ENCODE measurements at places on chromosomes 5 and 9.
A peak's percentile ranks its signal among the peaks of the same experiment; 100 is the strongest.

- DNase-seq: no peak
These were observed at the start of gene PHF24 for GRCh38 chr9:34957492-34958410. TSS of gene PHF24 (plus strand) at chr9:34958285. CDS start at chr9:34971299, 13,014 bp downstream.

- no peak for DNase-seq
These were observed 29.8 kb upstream of the SEC16A start for GRCh38 chr9:136512651-136513071.

DNA sequence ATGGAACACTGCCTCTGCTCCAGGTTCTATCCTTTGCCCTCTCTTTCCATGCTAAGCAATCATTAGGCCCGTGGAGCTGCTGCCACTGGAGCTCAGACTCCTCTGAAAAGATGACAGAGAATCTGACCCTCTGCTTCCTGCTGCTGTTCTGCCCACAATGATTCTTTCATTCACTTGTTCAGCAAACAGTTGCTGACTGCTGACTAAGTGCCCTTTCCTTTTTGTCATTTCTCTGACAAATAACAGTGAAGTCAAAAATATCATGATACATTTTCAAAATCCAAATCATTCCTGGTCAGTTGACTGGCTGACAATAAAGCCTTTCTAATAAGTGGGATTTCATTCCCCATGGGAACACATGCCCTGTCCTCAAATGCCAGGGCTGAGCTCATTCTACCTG, 110.1 kb downstream of the SIL1 start:
- DNase-seq: no peak

DNA sequence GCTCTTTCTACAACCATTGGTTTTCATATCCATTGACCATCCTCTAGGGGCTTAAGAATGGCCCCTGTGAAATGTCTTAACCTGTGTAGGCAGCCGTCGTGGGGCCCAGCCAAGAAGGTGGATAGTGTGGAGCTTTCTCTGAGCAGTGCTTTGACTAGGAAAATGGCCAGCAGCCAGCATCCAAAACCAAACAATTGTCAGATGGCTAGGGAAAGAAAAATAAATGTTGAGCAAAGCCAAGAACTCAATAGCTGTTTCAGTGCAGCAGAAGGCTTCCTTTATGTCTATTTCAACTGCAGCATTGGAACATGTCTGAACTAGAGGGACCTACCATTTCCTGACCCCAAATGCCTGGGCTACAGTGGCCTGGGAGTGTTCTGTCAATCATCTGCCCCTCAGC, 374.9 kb downstream of the TLE4 start:
- no peak for DNase-seq

DNA sequence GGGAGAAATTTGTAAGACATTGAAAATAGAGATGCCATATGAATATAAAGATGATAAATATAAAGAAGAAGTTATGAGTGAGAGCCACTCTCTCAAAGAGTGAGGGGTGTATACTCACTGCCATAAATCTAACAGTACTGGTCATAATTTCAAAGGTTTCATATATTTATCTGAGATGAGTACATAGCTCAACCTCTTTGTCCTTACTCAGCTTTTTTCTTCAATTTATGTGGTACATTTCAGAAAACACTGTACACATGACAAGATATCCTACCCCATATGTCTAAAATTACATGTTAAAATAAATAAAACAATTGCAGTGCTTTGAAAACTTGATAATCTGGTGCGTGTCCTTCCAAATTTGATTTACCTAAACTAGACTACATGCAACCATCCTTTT, 5.2 kb upstream of the MCC start:
- DNase-seq: no peak

GRCh38 chr5:157143127-157143971, 684 bp upstream of the MED7 start:
- DNase-seq: peak; percentile 80
